ENCODE measurements at places on chromosomes 11 and 22. TPM values are rescaled to one million over a fixed set of nuclear protein-coding genes. Genes with fewer than 3 reads are reported as not detected.

DNA sequence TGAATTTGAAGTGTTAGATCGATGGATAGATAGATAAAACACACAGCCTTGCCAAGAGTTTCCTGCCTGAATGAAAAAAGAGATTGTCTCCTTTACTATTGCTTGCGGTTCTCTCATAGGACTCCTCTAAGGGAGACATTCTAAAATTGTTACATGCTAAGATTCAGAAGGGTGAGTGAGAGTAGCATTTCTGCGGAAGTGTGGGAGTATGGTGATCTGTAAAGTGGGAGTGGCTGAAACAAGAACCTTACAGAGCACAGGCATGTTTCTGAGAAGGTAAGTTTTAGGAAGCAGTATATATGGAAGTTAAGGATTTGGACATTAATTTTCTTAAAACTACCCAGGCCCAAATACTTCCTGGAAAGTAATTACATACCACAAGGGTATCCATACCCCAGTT is 139.6 kb downstream of the TRIM44 start:
- DNase-seq = no peak

Gene HSPB2
- polyA plus RNA-seq = not detected

DNA sequence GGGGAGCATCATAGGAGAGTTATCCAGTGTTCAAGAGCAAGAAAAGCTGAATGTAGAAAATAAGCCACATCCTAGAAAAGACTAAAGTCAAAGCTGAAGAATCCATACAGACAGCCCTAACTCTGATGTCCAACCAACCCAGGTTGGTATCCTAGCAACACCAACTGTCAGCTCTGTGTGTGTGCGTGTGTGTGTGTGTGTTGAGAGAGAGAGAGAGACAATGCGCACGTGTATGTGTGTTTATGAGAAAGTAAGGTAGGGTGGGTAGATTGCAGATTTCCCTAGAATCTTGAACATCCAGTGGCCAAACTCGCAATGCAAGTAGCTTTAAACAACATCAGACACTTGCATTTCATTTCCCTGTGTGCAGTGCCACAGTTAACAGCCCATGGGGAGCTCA is 274.9 kb downstream of the FAM181B start:
- no peak for DNase-seq

DNA sequence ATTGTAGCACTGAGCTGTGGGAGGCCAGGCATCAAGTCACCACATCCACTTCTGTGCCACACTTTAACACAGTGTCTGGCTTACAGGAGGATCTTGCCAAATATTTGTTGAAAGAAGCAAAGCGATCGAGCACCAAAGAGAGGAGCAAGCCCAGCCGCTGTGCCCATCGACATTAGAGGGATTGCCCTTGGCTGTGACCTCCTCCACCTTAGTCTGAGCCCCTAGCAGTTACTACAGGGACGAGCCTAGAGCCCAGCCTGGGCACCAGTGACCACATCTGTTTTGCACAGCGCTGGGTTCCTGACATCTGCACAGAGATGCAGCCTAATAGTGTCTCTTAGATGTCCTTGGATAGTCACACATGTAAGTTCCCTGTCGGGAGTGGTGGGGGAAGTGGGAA is 17.7 kb downstream of the GRIK4 start:
- no peak for DNase-seq

DNA sequence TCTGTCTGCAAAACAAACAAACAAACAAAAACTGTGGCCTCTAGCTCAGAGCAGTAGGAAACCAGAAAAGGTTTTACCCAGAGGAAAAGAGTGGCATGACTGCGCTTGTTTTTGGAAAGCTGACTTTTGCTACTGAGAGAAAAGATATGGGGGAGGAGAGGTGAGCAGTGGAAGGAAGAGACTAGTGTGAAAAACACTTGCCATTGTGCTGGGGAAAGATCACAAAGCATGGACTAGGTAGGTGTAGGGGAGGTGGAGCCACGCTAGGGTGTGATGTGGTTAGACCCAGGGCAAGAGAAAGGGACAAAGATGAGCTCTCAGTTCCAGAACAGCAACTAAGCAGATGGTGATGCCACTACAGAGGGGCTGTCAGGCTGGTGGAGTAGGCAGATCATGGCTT is 319.2 kb downstream of the LARGE1 start:
- no peak for DNase-seq

GRCh38 chr11:43545610-43546009 is 134.9 kb upstream of the HSD17B12 start:
- DNase-seq = no peak

Gene CD3G
- polyA plus RNA-seq = 0.76 TPM

DNA sequence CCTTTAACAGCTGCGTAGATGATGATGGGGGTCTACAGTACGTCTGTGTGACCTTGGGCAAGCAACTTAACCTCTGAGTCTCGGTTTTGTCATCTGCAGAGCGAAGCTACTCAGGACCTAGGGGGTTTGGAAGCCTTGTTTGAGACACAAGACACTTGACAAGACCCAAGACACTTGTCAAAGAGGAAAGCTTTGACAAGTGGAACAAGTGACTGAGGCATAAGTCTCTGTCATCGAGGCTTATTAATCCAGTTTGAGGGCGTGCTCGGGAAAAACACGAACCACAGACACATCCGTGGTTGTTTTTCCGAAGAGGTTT is 732 bp upstream of the PC start:
- no peak for DNase-seq

- peak; percentile 97 for DNase-seq
Measured at GRCh38 chr22:50190182-50190940, 4.6 kb downstream of the TRABD start.

DNA sequence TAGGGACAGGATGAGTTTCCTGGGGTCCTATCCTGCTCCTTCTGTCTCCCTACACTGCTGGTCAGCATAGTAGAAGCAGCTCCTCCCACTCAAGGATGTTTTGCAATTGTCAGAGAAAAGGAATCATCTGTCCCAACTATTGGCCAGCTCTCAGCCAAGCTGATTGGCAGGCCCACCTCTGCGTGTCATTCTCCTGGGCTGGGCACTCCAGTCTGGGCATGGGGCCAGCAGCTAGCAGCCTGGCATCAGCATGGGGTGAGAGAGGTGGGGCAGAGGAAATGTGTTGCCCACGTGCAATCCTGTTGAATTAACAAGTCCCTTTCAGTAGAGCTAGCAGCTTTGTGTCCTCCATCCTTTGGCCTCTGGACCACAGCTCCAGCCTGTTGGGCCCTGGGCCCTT is 14.1 kb downstream of the ANKK1 start:
- DNase-seq = no peak

Gene POGLUT3
- 1.5 TPM for polyA plus RNA-seq

Gene SERPINH1
- 4.1 TPM for polyA plus RNA-seq

Data from B cell (primary cell).